ENCODE measurements at places on chromosomes 12 and 14. TPM values are rescaled to one million over a fixed set of nuclear protein-coding genes. Genes with fewer than 3 reads are reported as not detected.

Gene PAWR
- total RNA-seq: 21.1 TPM

Gene RNASE4
- total RNA-seq: 2.2 TPM

Gene ART4
- not detected for total RNA-seq

Gene CAPS2
- 10.0 TPM for total RNA-seq

Gene KRT85
- total RNA-seq: not detected

Gene ADAM21
- 0.16 TPM for total RNA-seq

Gene ZNF740
- 19.7 TPM for total RNA-seq

Gene SUOX
- total RNA-seq: 8.3 TPM

Gene TSPAN11
- 4.8 TPM for total RNA-seq

Gene PPP1R36
- total RNA-seq: 1.4 TPM

Gene SLC38A4
- 0.94 TPM for total RNA-seq

Gene GPR84
- total RNA-seq: 0.16 TPM

All from occipital lobe (tissue), 3 donors.